T-helper 2 cell treated with Interferon-gamma antibody and Interleukin-4, amounts not matched to agents 5 μg/mL and 100 μg/mL, for 36 hours (primary cell): ENCODE measurements at places on chromosomes 6 and 20.

DNA sequence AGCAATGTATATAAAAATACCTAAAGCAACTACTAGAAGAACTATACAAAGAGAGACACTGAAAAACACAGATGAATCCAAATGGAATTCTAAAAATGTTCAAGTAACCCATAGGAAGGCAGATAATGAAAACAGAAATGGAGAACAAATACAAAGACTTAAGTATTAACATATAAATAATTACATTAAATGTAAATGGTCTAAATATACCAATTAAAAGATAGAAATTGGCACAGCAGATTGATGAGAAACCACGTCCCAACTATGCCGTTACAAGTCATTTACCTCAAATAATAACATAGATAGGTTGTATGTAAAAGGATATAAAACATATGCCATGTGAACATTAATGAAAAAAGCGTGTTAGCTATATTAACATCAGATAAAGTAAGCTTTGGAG, 40.1 kb downstream of the CEP85L start:
- DNase-seq: no peak

GRCh38 chr20:36666181-36666740, 20.3 kb upstream of the SLA2 start:
- no peak for DNase-seq

DNA sequence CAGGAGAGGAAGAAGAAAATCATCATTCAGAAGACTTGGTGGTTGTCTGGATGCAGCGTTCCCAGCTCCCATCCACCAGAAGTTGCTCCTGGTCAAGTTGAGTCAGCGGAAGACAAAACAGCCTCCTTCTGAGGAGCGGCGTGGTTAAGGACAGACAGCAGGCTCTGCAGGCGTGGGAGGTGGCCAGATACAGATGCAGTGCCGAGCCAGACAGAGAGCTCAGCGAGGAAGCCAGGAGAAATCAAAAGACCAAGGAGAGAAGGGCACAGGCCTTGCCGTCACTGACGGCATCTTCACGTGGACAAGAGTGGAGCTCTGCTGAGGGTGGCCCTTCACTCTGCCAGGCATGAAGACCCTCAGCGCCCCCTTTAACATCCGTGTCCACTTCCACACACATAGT, 158.5 kb downstream of the THBS2 start:
- no peak for DNase-seq

DNA sequence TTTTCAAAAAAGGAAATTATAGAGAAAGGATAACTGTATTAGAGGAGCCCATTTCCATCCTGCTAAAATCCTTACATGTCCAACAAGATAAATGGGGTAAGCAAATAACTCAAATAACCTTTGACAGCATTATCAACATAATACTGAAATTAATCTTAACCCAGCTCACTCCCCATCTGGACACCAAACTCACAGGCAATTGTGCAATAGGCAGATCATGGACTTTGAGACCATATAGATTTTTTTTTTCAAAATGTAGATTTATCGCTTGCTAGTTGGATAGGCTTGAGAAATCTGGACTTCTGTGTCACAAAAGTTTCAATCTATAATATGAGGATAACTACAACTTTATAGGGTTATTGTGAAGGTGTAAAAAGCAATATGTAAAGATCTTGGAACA, 134.4 kb upstream of the ASCC3 start:
- DNase-seq: no peak

GRCh38 chr20:3704087-3704486, 8.3 kb downstream of the SIGLEC1 start:
- DNase-seq: no peak

DNA sequence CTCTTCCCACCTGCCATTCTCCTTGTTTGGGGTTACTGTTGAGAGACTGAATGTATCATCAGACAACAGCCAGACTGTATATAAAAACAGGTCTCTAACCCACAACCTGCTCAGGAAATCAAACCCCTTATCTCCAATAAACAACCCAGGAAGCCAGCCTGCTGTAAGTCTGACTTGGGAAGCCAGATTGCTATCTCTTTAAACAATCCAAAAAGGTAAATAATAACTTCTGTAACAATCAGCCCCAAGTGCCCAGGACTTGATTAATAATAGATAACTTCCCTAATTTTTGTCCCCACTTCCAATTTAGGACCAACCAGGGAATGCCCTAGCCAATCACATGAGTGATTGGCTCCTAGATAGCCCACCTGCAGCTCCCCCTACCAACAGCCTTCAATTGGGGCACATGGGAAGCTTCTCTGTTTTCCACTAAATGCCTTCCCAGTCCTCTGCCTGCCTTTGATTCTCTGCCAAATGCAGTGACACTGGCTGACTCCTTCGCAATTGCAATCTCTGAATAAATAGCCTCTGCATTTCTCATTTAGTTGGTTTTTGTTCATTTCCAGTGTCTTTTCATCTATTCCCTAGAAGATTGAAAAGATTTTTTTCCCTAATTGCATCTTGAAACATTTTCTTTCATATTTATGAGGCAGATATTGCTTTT, 117.1 kb upstream of the TAB2 start:
- no peak for DNase-seq

GRCh38 chr20:44651684-44652423, at the start of gene ADA:
TSS of gene ADA (minus strand) at chr20:44651699. CDS start at chr20:44651607, 92 bp downstream.
- peak; percentile 49 for DNase-seq

- DNase-seq: no peak
Observed at GRCh38 chr6:18577491-18577890, 190.3 kb downstream of the RNF144B start.

DNA sequence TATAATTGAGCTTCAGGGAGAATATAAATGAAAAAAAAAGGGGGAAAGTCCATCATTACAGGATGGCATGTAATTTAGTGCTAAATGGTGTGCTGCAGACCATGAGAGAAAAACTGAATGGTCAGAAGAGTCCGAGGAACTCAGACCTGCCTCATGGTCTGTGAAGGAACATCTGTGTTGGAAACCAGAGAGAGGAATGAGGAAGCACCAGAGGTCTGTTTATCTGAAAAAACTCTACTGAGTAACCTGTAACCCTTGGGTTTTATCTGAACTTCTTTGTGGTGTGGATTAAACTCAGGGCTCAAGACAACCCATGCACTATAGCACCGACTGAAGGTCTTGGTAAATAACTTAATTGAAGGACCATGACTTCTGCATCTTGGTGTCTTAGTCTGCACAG, 108.1 kb downstream of the RNF144B start:
- no peak for DNase-seq

DNA sequence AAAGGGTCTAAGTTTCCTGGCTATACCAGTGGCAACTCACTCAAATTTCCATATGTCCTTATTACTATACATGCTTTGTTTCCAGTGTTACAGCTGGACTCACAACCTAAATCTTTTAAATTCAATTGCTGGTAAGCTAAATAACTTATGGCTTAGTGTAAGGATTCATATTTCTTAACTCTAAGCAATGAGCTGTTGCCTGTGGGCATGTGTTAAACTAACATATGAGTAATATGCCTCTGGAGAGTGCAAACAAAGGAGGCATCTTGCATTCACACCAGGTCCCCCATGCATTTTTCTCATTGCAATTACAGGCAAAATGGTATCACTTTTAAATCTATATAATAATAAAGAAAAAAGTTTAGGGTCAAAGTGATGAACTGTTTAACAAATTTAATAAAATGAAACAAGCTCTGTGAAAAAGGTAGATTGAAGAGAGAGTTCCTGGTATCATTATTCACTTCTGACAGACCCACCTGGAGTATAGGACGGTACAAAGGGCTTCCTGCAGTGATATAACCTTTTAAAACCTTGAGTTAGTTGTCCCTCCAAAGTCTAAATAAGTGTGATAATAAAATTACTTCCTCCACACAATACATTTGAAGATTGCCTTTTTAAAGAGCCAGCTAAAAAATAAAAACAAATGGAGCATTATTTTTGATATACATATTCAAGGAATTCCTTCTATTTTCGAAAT, 57.6 kb upstream of the HMGCLL1 start:
- no peak for DNase-seq

DNA sequence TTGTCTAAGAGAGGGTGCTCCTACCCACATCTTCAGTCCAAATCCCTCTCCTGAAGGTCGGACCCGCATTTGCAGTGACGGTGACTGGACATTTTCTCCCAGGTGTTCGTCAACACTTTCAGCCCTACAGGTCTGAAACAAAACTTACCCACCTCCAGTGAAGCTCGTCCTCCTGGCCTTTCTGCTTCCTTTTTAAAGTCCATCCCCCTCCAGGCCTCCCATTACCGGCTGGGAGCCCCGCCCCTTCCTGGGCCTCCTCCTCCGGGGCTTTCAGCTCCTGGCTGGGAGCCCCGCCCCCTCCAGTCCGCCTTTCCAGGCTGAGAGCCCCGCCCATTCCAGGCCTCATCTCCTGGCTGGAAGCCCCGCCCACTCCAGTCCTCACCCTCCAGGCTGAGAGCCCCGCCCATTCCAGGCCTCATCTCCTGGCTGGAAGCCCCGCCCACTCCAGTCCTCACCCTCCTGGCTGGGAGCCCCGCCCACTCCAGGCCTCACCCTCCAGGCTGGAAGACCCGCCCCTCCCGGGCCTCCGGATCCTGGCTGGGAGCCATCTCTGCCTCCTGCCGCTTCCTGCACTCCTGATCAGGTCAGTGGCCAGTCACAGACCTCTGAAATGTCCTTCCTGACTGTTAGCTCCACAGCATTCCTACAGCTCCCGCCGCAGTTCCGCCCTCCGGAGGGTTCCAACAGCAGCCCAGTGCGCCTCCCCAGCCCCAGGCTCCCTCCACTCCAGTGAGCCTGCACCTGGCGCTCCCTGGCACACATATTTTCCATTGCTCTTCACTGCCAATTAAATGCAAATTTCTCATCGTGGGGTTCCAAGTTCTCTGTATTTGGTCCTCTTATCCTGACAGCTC, 98.5 kb downstream of the LY86 start:
- peak; percentile 12 for DNase-seq

DNA sequence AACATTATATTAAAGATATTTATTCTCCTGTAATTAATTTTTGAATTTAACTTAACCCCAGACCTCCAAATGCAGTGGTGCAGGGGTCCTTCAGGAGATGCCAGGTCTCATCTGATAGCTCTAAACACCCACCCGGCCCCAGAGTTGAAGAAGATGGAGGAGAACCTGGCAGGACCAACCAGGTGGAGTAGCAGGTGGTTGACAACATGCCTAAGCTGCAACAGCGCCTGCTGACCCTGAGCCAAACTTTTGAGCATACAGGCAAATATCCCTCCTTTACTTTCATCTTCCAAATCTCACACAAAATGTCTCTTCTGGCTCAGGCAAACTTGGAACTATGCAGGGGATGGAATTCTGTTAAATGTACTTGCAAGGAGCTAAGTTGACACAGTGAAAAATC, 145.3 kb upstream of the TCF21 start:
- DNase-seq: no peak

GRCh38 chr6:37783856-37784584, 35.5 kb upstream of the ZFAND3 start:
- DNase-seq: no peak

DNA sequence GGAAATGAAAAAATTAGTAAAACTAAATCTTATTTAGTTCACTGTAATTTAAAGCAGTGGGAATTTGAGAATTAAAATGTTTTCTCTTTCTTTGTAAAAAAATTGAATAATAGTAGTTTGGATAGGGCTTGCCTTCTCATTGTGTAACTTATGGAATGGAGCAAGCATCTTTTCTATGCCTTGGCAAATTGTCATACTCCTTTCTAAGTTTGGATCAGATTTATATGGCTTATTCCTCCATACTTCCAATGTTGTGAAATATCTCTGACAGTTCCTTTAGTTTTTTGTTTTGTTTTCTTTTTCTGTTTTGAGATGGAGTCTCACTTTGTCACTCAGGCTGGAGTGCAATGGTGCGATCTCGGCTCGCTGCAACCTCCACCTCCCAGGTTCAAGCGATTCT, 176.4 kb downstream of the SAMD5 start:
- DNase-seq: no peak

- no peak for DNase-seq
Observed at GRCh38 chr6:16583144-16583762, 178.0 kb downstream of the ATXN1 start.

GRCh38 chr20:24804481-24805206, 144.4 kb upstream of the CST7 start:
- no peak for DNase-seq

GRCh38 chr6:107342144-107342543, 117.2 kb downstream of the PDSS2 start:
- DNase-seq: no peak

DNA sequence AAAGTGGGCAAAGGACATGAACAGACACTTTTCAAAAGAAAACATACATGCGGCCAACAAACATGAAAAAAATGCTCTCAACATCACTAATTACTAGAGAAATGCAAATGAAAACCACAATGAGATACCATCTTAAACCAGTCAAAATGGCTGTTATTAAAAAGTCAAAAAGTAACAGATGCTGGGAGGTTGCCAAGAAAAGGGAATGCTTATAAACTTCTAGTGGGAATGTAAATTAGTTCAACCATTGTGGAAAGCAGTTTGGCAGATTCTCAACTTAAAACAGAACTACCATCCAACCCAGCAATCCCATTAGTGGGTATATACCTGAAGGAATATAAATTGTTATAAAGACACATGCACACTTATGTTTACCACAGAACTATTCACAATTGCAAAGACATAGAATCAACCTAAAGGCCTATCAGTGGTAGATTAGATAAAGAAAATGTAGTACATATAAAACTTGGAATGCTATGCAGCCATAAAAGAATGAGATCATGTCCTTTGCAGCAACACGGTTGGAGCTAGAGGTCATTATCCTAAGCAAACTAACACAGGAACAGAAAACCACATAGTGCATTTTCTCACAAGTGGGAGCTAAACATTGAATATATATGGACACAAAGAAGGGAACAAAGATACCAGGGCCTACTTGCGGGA, 16.3 kb downstream of the CENPQ start:
- DNase-seq: no peak

GRCh38 chr6:66865771-66866170, 1158.7 kb upstream of the EYS start:
- DNase-seq: no peak

GRCh38 chr20:2473516-2473915, 2.9 kb upstream of the SNRPB start:
- no peak for DNase-seq

DNA sequence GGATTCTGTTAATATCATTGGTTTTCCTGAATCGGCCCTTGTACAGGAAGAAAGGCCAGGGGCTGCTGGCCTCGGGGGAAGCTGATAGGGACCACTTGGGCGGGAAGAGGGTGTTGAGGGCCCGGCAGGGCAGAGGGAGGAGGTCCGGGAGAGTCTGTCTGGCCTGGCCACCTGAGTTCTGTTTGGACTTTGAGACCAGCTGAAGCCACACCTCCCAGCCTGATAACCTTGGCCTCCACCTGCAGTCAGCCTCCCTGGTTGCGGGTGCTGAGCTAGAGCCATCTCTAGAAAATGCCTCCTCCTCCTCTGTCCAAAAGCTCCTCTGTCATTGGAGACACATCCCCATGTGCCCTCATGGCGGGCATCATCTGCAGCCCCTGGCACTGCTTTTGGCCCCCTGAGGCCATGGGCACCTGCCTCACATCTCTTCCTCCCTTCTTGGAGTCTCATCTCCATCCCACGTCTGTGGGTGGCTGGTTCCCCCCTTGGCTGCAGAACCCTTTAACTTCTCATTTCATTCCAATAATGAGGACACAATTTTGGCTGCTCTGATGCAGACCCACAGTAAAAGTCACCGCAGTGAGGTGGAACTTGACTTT, 16.6 kb downstream of the APCDD1L start:
- no peak for DNase-seq

- DNase-seq: peak; percentile 73
Observed at GRCh38 chr6:31403283-31404060, at the start of gene MICA. TSS of gene MICA (plus strand) at chr6:31403595. CDS start at chr6:31403633, 38 bp downstream.
